ENCODE measurements at places on chromosomes 11 and 22.

- peak; percentile 58 for DNase-seq
Observed at GRCh38 chr22:36010882-36011281, 17.7 kb downstream of the RBFOX2 start.

- DNase-seq, result no peak
Observed at GRCh38 chr11:11788063-11788710, 53.6 kb upstream of the USP47 start.

DNA sequence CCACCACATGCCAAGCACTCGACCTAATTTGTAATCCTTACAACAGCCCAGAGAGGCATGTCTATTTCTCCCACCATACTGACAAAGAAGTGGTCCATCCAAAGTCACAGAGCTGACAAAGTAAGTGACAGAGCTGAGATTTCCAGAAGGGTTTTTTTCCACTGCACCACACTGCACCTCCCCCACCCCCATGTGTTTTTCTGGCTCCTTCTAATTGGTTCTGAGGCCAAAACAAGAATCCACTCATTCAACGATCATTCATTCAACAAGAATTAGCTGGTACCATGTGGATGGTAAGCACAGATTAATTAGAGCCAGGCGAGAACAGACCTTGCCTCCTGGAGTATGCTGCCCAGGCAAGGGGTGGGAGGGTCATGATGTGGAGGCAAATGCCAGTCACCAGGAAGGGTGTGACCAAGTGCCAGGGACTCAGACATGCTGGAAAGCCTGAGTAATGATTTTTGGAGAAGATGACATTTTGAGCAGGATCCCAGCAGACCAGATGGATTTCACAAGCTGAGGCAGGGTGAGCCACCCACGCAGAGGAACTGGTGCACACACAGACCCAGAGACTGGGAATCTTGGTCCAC is 14.9 kb upstream of the PRG2 start:
- no peak for DNase-seq

DNA sequence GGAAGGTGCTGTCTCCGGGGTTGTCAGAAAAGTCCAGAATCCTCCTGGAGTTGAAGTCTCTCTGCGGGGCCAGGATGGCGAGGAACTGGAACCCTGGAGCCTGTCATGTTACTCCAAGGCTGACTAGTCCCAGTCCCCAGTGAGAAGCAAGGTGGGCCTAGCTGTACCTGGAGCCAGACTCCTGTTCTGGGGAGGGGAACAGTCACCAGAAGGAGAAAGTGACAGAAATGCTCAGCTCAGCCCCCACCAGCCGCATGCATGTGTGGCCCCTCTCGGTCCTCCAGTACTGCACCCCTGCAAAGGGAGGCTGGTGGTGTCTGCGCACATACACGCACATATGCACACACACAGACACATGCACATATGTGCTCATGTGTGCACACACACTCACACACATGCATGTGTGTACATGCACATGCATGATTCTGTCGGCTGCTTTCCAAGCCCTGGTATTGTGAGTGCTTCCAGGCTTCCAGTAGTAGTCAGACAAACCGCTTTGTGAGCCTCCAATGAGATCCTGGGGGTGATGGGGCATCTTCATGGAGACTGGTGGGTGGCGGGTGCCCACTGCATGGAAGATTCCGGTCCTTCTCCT is 54.3 kb downstream of the RTL6 start:
- DNase-seq, result no peak

DNA sequence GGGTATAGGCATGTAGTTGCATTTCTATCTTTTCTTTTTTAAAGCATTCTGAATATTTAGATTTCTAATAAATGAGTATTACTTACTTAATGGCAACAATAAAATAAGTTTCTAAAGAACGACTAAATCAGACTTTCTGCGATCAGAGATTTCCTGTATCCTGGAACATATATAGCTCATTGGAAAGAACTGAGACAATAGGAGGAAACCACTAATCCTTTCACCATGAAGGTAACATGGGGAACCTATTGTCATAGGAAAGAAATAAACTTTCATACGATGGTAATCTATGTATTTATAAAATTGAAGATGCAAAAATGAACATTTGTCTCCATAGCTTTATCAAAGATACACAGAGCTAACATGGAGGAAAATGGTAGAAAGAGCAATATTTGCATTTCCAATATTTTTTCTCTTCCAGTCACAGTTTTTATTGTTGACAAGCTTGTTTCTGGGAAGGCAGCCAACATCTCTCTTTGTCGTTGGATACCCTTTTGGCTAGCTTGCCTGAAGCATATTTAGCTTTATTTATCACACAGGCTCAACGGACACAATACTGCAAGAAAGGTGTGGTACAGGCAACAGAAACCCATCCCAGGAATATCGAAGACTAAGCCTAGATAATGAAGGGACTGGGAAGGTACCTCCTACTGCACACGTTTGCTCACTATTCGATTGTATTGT is 293.3 kb upstream of the MPPED2 start:
- DNase-seq, result no peak

GRCh38 chr11:47552056-47552565 is 821 bp downstream of the CELF1 start:
- DNase-seq, result no peak

GRCh38 chr11:116461789-116462188 is 311.0 kb downstream of the BUD13 start:
- no peak for DNase-seq

Measured in amniotic stem cell (primary cell).